NCI-H446 treated with DMSO at 0.1 percent for 48 hours (cell line): ENCODE measurements at places on chromosomes 12 and 14.

GRCh38 chr12:80230068-80230467 is 130.7 kb downstream of the OTOGL start:
- no peak for DNase-seq

- no peak for DNase-seq
Observed at GRCh38 chr12:29346769-29347421, 34.1 kb downstream of the ERGIC2 start.

DNA sequence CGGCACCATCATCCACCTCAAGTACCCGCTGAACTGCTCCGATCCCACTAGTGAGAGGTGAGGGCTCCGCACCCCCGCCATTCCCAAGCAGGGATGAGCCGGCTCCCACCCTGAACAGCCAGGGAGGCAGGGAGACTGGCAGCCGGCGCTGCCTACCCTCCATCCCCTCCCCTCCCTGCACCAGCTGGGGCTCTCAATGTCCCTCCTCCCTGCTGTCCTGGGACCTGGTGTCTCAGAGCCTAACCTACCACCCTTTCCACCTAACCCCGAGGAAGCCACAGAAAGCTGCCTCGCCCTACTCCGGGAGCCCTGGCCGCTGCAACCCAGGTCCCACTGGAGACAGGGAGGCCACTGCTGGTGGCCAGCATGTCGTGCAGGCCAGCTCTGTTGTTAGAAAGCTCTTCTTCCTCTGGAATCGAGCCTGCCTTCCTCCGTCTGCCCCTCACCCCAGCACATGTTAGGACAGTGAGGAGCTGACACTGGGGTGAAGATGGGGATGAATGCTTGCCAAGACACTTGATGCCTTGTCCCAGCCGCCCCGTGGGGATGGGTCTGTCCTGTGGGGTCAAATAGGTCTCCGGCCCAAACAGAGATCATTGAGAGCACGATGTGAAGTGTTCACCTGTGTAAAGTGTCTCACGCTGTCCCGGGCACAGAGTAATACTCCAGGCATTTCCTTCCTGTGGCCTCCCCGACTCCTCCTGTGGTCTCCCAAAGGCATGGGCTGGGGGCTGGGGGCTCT is 1.1 kb downstream of the PTPN6 start:
- DNase-seq, result no peak

DNA sequence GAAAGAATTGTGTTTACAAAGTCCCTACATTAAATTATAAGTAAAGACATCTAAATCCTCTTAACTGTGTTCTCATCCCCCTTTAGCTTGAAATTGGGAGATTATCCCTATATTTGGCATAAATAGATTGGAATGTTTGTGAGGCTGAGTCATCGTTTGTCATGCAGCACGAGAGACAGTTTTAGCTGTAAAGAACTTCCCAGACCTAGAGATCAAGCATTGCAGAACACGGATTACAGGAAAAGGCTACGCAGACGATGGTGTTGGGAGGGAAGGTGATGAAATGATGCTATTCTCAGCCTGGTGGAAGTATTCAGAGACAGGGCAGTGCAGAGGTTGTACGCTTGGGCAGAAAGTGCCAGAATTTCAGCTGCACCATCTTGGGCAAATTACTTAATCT is 93.8 kb downstream of the PTPRB start:
- DNase-seq, result no peak

- no peak for DNase-seq
Observed at GRCh38 chr14:88947646-88948598, 123.5 kb downstream of the TTC8 start.

- DNase-seq, result no peak
Observed at GRCh38 chr12:107207931-107208525, 114.7 kb upstream of the CRY1 start.

DNA sequence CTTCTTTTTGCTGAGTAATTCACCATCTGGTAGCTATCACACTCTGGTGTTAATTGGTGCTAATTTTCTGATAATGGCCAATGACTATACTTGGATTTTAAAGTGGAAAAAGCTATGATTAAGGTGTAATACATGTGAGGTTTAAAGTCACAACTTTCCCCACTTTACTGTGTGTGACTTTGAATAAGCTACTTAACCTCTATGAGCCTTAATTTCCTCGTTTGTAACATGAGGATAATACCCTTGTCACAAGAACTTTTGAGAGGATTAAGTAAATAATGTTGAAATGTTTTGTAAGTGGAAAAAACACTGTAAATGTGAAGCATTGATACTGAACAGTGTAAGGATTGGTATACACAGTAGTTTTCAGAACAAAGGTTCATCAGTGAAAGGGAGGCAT is 65.3 kb downstream of the MSRB3 start:
- no peak for DNase-seq
